Stimulated activated CD4-positive, alpha-beta T cell treated with anti-CD3 and anti-CD28 coated beads, Interleukin-4, amount 100 ng/mL, for 4 hours (primary cell): ENCODE measurements at places on chromosomes 11 and 22.

DNA sequence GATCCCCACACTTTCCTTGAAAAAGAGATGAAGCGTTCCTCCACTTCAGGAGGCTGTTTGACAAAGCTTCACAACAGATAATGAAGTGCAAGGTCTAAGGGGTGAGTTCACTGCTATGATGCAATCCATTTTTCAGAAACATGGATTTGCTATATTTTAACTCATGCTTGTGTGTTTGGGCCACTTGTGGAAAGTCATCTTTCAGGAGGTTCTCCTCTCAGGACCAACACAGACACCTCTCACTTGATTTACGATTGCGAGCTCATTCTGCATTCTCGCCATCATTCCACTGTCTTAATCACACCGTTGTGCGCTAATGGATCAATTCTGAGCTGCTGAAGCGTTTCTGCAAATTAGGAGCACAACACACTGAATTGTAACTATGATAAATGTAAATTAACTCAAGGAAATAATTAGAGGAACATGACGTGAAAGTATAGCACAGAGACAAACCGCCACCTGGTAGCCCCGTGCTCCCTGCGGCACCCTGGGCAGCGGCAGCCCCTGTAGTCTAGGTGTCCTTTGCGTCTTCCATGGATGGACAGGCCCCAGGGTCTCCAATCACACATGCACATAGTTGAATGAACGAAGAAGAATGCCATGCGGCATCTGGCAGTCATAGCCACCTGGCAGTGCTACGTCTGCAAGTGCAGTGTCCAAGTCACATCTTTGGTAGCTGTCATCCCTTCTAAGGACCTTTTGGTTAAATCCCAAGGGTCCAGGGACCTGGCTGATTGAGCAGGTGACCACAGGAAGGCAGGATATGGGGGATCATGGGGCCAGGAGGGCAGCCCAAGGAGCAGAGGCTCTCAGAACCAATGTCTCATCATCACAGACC, 28.1 kb upstream of the RTL6 start:
- no peak for DNase-seq

- no peak for DNase-seq
Observed at GRCh38 chr11:65496304-65497140, 2.3 kb upstream of the MALAT1 start.

DNA sequence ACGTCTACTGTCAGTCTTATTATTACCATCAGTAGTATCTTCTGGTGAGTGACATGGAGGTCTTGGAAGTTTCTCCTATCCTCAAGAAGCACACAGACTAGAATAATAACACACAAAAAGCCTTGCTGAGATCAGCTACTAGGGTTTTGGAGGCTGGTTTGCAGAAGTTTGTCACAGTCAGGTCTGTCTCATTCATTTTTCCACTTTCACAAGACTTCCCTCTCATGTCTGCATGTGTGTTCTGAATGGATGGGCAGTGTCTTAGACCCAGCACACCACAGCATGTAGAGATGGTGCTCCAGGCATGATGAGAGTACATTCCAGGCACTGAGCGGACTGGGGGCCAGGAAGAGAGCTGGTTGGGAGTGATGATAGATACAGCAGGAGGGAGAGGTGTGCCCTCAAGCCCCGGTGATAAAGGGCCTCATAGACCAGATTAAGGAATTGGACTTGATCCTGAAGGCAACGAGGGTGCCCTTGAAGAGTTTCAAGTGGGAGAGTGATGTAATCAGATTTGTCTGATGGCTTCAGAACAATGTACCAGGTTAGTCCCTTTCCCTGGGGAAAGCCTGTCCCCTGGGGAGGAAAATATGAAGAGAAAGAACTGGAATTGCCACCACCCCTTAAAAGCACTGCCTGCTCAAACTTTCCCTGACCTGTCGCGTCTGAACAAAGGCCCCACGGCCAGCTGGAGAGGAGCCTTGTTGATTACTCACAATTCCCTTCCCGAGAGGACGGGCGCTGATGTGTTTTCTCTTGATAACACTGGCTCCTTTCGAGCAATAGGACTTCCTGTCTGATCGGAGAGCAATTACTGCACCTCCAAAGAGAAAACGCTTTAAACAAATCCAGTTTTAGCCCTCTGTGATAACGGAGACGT, 45.1 kb upstream of the LMO2 start:
- no peak for DNase-seq

DNA sequence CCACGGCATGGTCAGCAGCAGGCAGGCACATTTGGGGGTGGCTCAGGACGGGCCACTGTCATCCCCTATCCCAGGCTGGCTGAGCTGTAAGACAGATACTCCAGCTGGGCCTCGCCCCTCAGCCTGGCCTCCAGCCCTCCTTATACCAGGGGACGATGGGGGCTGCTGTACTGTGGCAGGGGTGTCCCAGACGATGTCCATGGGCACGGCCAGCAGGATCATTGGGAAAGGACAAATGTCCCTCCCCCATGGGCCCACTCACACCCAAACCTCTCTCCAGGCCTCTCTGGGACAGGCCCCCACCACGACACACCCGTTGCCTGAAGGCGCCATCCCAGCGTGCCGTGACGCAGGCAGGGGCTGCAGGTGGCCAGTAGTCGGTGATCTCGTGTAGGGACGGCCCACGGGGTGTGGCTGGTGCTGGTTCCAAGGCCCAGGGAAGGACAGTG, 1.5 kb upstream of the IL17REL start:
- DNase-seq: no peak

- no peak for DNase-seq
Observed at GRCh38 chr11:118524356-118524755, 2.9 kb upstream of the TTC36 start.

DNA sequence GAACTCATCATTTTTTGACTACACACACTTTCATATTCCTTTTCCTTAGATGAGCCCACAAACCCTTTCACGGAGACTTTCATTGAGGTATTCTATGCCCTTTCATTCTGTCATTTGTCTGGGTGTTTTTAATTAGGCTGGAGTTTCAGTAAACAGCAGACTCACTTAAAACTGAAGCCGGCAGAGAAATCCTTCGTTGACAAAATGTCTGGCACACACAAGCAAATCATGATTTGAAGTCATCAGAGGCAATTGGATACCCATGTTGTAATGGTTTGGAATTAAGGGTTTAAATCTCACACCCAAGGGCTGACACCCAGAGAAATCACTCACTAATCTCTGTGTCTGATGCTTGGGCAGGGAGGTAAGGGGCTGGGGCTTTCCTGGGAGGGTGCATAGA, 127.1 kb downstream of the EHF start:
- DNase-seq: no peak

DNA sequence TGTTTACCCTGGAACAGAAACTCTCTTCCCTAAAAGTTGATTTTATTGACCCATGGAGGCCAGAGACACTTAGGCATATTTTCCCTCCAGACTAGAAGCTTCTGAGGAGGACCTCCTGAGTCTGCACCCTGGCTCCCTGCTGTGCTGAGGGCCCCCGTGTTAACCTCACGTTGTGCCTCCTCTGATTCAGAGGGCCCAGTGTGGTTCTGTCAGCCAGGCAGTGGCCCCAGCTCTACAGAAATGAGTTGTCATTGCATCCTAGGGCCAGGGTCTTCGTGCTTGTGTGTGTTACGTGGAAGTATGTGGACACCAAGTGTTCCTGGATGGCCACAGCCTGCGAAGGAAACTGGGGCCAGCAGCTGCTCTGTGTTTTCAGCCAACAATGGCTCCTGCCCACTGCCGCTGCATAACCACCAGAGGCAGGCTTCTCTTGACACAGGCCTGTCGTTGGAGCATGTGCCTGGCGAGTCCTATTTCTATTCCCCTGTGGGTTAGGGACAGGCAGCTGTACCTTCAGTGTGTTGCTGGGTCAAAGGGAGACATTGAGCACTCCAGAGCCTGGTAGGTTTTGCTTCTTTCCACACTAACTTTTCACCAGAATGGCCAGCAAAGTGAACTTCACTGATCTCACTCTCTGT, 44.5 kb downstream of the MED15 start:
- no peak for DNase-seq

DNA sequence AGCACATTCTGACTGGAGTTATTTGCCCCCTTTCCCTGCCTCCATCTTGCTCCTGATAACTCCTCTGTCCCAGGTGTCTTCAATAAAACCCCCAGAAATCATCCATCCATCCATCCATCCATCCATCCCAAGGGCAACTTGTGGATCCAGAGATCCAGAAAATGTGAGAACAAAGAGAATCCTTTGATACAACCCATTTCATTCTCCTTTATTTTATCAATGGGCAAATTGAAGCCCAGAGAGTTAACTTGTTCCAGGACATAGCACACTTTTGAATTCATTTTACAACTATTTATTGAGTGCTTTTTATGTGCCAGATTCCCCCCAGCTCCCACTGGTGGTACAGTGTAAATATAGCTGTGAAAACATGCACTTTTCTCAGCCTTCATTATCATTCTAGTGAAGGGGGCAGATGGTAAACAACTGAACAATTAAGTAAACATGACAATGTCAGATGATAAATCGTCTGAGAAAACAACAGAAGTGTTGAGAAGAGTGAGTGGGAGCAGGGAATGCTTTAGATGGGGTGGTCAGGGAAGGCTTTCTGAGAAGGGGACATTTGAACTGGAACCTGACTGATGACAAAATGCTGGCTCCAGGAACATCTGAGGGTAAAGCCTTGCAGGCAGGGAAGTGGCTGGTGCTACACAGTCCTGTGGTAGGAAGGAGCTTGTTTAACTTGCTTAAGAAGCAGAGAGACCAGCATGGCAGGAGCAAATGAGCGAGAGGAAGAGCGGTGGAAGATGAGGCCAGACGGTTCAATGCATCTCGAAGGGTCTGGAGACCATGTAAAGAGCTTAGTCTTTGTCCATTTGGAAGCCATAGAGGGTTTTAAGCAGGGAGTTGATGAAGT, 80.0 kb upstream of the TIMP3 start:
- DNase-seq: no peak

- DNase-seq: no peak
Observed at GRCh38 chr11:876545-876944, 33.9 kb downstream of the TSPAN4 start.
